ENCODE measurements at places on chromosomes 12 and 14.

DNA sequence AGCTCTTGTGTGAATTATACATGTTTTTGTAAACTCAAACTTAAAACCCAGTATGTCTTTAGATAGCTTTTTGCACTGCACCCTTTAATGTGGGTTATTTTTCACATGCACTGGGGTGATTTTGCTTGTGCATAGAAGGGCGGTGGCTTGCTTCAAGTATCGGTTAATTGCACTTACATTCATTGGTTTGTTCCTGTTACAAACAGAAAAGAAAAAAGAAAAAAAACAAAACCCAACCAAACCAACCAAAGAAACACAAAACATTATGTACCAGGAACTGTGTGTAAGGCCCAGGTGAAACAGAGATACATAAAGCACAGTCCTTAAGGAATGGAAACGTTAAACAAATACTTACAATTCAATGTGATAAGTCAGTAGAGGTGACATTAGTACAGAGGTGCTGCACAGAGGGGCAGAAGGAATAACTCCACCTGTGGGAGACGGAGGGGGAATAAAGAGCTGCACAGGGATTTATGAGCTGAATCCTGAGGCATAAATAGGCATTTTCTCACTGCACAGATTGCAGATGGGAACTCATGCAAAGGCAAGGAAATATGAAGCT, 151.4 kb downstream of the KTN1 start:
- no peak for DNase-seq

DNA sequence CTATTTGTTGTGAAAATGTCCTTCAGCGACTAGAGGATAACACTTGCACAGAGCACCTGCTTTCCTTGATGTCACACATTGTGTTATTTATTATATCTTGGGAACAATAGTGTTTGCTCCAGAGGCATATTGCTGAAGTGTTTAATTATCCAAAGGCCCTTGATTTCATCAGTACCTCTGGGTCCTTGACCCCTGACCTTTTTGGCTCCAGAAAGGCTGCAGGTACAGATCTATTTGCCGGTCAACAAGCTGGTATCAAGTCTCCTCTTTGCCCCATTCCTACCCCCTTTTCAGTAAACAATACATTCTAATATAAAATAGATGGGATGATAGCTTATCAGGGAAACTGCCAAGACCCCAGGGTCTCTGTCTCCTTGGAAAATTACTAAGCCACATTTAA, 206.8 kb downstream of the DACT1 start:
- no peak for DNase-seq

GRCh38 chr12:112029301-112029700, 16.1 kb downstream of the ERP29 start:
- no peak for DNase-seq

- DNase-seq, result no peak
These were observed 20.1 kb downstream of the TSPAN9 start for GRCh38 chr12:3097186-3097804.

DNA sequence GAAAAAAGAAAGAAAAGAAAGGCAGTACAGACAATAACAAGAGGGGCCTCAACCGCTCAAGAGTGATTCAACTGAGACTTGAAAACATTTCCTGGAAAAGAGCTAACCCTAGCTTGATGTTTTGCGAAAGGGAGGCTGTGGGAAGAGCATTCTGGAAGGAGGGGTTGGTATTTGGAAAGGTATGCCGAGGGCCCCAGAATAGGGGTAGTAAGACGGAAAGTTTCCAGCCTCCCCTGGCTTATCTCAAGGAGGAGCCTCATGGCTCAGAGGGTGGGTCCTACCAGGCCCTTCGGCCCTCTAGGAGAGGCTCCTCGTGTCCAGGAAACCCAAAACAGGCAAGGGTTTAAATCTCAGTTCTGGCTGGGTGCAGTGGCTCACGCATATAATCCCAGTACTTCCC, 8.4 kb downstream of the RNU4-2 start:
- no peak for DNase-seq

DNA sequence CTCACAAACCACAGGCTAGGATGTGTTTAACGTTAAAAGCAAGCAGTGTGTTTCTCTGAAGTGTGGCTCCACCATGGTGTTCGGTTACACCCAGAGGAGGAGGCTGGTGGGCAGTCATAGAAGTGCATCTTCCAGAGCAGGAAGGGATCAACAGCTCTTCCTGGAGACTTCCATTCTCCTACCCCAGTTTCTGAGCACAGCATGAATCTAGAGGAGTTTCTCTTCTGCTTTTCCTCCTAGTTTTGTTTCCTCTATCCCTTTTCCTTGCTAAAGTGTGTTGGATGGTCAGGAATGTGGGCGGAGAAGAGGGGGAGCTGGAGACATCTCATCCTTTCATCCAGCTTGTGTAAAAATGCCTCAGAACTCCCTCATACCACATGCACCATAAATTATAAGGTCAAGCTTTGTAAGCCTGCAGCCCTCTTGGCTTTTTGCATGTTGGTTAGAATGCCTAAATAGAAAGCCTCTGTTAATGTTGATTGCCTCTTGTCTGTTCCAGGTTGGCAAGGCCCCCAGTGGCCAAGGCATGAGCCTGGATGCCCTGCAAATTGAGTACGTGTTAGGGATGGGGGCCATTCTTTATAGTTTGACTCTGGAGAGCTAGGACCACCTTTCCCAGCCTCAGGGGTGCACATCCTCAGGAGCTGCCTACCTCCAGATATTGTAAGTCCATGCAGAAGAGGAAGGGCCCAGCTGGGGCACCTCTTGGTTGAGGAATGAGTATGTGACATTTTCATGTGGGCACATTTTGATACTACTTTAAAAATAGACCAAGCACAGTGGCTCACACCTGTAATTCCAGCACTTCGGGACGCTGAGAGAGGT, 4.0 kb upstream of the CKAP4 start:
- no peak for DNase-seq

- no peak for DNase-seq
These were observed 5.4 kb downstream of the ERG28 start for GRCh38 chr14:75655235-75655634.

GRCh38 chr12:94190623-94191022, 42.2 kb downstream of the PLXNC1 start:
- DNase-seq, result no peak

GRCh38 chr12:104154806-104155205, 16.8 kb upstream of the NFYB start:
- peak; percentile 18 for DNase-seq

DNA sequence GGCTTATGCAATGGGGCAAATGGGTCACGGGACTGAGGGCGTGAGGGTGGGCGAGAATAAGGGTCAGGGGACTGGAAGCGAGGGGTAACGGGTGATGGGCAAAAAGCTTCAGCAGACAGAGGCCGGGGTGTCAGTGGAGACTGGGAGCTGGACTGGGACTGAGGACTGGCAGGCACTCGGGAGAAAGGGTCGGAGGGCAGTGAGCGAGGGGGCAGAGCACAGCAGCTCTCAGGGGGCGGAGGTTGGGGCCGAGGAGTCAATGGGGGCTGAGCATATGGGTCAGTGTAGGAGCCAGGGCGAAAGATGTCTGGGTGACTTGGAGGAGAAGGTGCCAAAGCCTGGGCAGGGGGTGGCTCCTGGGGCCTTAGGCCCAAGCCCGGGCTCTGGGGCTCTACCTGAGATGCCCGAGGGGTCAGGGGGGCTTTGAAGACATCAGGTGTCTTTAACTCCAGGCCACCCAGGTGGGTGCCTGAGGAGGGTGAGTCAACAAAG, 20.2 kb downstream of the KMT2D start:
- DNase-seq, result no peak

GRCh38 chr12:49345825-49346658, 646 bp upstream of the DNAJC22 start:
- peak; percentile 54 for DNase-seq

- DNase-seq, result no peak
These were observed 150.2 kb upstream of the EEA1 start for GRCh38 chr12:93079271-93079670.

- no peak for DNase-seq
These were observed 930 bp upstream of the MIA2 start for GRCh38 chr14:39232554-39233415.

- no peak for DNase-seq
These were observed 208.9 kb downstream of the SYNE2 start for GRCh38 chr14:64061706-64062105.

DNA sequence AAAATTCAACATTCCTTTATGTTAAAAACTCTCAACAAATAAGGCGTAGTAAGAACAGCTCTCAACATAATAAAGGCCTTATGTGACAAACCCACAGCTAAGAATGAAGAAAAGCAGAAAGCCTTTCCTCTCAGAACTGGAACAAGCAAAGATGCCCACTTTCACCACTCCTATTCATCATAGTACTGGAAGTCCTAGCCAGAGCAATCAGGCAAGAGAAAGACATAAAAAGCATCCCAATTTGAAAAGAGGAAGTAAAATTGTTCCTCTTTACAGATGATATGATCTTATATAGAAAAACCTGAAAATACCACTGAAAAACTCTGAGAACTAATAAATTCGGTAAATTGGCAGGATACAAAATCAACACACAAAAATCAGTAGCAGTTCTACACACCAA, 52.1 kb downstream of the STON2 start:
- no peak for DNase-seq

DNA sequence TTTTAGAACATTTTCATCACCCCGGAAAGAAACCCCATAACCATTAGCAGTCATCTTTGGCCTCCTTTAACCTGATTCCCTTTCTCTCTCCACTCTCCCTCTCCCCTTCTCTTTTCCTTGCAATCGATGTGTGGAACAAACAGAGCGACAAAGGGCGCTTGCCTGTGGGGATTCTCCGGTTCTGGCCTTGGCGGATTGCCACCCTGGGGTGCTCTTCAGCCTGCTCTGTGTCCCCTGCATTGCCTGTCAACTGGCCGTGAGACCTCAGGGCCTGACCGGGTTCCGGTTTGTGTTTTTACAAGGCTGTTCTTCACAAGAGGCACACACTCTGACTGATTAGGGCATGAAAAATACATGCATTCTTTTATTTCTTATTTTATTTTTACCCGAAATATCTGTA, 27.8 kb downstream of the LRTM2 start:
- no peak for DNase-seq

DNA sequence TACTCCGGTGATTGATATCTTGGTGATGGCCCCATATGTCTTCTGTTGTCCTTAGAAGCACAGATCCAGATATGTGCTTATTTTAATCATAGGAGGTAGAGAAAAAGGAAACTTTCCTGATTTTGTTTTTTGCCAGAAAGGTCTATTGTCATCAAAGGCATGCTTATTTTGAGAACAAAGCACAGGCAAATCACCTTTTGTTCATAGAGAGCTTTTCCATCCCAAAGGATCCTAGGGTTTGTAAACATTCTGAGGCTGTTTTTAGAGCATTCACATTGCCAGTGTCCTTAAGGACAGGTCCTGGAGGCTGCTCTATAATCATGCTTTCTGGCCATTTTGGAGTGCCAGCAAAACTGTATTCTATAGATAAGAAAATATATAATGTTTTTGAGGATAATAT, 148.5 kb upstream of the SEL1L start:
- no peak for DNase-seq

DNA sequence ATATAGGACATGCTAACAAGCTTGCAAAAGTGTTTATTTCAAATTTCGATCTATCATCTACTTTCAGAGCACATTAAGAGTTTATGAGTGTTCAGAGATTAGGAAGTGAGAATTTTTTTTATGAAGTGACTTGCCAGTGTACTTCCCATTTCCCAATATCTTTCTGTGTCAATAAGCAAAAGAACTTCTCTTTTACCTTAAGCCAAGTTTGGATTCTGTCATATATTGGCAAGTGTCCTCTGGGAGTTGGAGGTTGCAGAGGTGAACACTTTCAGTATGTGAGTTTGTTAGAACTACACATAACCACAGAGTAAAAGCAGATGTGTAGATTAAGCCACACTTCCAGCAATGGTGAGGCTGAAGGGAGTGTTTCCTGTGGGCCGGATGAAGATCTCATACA, 16.6 kb upstream of the KLRF1 start:
- DNase-seq, result no peak

DNA sequence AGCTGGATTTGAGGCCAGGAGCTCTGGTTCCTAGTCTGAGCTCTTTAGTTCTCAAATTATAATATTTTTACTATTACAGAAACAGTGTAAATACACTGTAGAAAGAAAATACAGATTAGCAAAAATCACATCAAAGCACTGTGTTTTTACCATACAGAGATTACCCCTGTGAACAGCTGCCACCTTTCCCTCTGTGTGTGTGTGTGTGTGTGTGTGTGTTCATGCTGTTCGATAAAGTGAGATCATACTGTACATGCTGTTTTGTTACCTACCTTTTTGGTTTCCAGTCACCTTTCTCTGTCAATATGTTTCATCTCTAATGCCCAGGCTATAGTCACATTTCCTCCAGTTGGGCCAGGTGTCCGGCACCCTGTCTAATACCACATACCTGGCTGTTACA, 26.9 kb downstream of the MVK start:
- no peak for DNase-seq

GRCh38 chr14:73909681-73910080, 23.0 kb downstream of the ZNF410 start:
- no peak for DNase-seq

DNA sequence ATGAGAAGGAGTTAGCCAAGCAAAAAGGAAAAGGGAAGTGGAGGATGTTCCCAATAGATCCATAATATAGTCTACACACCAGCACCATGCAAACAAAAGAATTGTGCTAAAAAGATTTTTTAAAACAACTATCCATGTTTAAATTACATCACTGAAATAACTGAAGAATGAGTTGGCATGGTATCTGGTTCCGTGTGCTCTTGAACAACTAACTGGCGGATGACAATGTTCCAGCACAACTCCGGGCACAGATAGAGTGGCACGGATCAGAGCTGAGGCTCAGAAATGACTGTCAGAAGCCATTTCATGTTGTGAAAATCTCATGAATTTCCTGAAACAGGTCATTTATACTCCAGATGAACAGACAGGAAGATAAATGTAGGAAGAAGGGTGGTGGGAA, 153.1 kb downstream of the HMGA2 start:
- no peak for DNase-seq

DNA sequence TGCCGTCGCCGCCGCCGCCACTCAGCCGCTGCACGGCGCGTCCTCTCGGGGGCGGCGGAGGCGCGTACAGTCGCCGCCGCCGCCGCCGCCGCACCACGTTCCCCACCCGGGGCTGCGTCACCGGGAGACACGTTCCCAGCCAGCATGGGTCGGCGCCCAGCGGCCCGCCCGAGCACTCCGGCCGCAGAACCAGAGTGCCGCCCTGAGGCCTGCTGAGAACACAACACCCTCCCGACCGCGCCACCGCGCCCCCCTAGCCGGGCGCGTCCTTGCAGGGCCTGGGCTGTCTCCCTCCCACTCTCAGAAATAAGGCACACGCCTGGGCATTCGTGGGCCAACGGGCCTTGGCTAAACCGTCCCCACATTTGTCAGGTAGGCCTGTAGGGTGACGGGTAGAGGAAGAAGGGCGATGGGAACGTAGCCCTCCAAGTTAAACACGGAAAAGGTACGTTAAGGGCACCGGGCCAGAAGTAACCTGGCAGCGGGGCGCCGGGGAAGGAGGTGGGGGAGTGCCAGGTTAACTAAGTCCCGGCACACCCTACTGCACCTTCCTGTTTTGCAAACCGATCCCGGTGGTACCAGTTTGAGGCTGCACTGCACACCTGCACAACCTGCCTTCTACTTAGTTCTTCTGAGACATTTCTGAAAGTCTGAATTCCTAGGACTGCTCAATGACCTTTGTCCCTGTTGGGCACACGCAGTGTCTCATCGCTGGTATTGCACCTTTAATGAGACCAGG, at the start of gene MAP4K5:
Gene MAP4K5, minus strand, starts transcription at position 68 of the 739 bp plus-strand sequence. CDS start 520 bp downstream, outside the sequence.
- peak; percentile 93 for DNase-seq

GRCh38 chr12:27618836-27619235, 77.4 kb upstream of the REP15 start:
- no peak for DNase-seq

Data from activated CD8-positive, alpha-beta memory T cell treated with anti-CD3 and anti-CD28 coated beads, Interleukin-2, amount 50 U/mL, for 48 hours (primary cell).